ENCODE measurements at places on chromosomes 1 and 21.

DNA sequence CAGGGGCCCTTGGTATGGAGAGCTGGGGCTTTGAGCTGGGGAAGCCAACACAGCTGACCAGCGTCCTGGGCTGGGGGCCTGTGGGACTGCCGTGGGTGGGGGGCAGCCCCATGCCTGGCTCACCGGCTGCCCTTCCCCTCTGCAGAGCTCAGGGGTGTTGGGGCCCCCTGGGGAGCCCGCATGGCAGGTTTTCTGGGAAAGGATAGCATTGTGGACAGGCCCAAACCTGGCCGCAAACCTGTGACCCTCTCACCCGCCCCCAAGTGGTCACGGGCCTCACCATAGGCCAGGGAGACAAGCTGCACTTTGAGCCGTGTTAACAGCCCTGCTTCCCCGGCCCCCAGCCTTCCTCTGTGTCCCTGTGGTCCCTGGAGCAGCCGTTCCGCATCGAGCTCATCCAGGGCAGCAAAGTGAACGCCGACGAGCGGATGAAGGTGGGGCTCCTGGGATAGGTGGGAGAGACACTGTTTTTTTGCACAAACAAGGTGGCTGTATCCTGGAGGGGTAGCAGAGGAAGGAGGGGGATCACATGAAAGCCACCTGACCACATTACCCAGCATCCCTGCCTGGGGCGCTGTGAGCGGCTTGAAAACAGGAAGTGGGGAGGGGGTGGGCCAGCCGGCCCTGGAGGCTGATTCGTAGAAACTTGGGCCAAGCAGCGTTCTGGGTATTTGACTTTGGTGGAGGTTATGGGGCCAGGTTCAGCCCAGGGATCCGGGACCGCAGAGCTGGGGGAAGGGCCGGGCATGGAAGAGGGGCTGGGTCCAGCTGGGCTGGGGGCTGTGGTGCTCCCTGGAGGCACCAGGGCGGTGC is 65.9 kb downstream of the PIK3CD start:
- DNase-seq: peak; percentile 88

- DNase-seq: no peak
Observed at GRCh38 chr1:228013935-228014930, 7.4 kb downstream of the WNT3A start.

DNA sequence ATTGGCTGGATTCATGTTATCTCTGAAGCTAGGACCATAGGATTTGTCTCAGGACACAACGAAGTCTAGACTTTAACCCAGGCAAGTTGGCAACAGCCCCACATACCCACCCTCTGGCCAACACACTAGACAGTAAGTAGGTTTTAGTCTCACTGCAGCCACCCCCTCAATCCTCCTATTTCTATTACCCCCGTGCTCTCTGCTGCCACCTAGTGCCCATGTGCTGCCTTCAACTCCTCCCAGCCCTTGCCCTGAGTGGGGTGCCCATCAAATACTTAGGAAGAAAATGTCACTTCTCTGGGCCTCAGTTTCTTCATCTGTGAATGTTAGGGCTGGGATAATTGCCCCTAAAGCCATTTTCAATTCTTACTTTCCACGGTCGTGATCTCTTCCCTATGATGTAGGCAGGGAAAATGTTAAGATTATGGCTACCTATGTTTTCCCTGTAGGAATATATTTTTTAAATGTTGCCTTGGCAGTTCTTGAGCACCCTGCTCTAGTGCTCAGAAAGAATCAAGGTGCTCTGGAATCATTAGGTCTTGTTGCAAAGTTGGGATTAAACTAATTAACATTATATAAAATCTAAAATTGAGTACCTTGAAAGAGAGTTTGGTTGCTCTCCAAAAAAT is 213.0 kb downstream of the LMX1A start:
- peak; percentile 54 for DNase-seq

- no peak for DNase-seq
Observed at GRCh38 chr1:8448911-8449661, 131.2 kb downstream of the SLC45A1 start.

DNA sequence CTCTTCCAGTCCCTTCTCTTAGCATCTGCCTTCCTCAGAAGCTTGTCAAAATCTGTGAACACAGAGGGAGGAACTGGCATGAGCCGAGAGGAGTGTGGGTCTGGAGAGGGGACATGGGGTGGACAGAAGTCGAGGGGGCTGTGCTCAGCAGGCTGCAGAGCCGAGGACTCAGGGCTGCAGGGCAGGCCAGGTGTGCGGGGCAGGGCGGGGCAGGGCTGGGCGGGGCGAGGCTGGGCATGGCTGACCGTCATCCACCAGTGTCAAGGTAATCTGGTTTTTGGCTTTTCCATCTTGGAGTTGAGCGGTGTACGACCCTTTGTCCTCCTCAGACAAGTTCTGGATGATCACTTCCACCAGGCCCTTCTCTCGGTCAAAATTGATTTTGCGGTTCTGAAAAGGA is 44.0 kb downstream of the MYOM3 start:
- no peak for DNase-seq

- no peak for DNase-seq
Observed at GRCh38 chr1:191707288-191707687, 451.0 kb upstream of the RGS18 start.

GRCh38 chr21:29238053-29238966 is 60.4 kb upstream of the BACH1 start:
- no peak for DNase-seq

DNA sequence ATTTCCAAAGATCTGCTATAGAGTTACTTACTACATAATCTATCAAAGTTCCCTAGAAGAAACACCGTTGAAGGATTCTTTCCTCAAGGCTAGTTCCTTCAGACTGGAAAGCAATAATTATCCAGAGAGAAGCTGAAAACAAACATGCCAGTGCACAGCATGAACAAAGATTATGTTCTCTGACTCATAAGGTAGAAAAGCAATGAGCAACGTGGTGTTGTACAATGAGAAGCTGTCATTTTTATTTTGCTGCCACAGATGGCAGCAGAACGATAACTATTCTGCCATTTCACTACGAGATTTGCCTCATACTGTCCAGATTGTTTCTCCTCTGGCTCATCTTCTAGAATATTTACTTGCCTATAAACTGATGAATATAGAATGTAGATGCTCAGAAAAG is 10.7 kb downstream of the EXTL2 start:
- DNase-seq: no peak

GRCh38 chr1:84719543-84720217 is 29.4 kb upstream of the SSX2IP start:
- DNase-seq: no peak

DNA sequence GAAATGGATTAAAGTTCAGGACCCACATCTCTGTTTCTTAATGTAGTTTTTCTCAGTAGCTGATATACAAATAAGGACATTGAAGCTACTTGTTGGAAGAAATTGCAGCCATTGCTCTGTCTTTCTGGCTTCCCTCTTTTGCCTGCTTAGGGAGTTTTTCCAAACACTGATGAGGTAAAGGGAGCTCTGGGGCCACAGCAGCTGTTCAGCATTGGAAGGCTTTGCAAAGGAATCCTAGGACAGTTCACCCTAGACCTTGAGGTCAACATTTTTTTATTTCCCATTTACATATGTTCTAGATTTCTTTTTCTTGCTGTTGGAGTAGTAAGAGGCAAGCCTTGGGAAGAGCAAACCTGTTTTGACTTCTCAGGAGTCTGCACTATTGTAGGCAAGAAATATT is 126.9 kb upstream of the PLPPR5 start:
- DNase-seq: no peak

GRCh38 chr1:162627662-162628296 is 4.5 kb upstream of the DDR2 start:
- peak; percentile 71 for DNase-seq

DNA sequence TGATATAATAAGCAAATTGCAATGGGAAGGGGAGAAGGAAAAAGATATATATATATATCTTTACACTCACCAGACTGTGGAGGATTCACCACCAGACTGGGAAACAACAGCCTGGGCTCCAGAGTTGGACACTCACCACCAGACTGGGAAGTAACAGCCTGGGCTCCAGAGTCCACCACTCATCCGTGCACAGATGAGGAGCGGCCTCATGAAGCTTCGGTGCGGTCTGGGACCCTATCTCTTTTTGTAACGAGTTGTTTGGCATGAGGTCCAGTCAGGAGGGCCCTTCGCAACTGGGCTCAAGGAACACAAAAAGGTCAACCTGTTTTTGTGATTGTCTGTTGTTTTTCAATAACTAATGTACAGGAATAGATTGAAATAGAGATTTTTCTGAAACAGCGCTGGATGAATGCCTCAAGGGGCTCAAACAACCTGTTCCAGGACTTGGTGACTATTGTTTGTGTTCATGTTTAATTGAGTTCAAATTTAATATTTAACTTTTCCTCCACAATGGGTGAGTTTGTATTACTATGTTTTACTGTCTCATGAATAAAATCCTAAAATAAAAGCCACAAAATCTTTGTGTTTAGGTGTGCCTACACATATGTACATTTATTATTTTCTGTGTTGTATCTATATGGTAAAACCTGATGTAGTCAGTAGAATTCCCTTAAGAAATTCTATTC is 40.1 kb downstream of the S100A10 start:
- no peak for DNase-seq

- no peak for DNase-seq
Observed at GRCh38 chr1:98021126-98021525, 100.3 kb upstream of the DPYD start.
